ENCODE measurements at places on chromosomes 7 and 10.

DNA sequence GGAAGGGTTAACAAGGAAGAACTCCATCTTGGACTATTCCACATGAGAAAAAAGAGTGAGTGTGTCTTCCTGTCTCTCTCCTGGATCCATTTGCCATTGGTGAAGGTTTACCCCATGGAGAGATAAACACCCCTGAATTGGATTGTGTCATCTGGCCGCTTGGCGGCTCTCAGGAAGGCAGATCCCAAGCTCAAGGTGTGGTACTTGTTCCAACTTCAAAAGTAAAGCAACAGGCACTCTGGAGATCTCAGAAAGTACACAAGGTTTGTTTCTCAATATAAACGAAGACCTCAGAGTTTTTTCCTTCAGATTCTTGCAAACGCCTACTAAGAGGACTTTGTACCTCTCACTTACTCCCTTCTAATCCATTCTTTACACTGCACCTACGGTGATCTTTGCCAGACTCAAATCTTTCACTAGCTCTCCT lies 116.7 kb downstream of the REEP3 start:
- DNase-seq, result no peak

GRCh38 chr7:55026086-55026790 lies 7.4 kb downstream of the EGFR start:
- no peak for DNase-seq

GRCh38 chr10:83961620-83962019 lies 177.7 kb upstream of the GHITM start:
- no peak for DNase-seq

DNA sequence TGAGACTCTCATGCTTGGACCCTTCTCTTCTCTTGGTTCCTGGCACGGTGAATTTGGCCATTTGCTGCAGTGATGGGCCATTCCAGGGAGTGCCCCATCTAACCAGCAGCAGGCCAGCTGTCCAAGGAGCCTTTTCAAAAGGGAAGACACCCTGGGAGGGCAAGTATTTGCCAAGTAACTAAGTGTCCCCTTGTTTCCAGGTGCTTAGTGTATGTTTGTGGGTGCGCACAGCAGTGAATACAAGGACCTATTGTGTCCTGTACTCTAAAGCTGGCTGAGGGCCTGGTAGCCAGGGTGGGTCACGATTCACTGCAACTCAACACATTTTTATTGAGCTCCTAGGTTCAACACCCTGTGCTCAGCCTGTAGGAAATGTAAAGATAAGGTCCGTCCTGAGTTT lies 348.8 kb downstream of the RNLS start:
- DNase-seq, result no peak

GRCh38 chr7:1883834-1884582 lies 213.9 kb downstream of the ELFN1 start:
- no peak for DNase-seq
